H9 (cell line): ENCODE measurements at places on chromosomes 12 and 14. TPM values are rescaled to one million over a fixed set of nuclear protein-coding genes. Genes with fewer than 3 reads are reported as not detected.
A peak's percentile ranks its signal among the peaks of the same experiment; 100 is the strongest.

- H3K27ac ChIP-seq: no peak overlapping the region
- no peaks in the 10 kb centered on the region for H3K27me3 ChIP-seq
- DNase-seq: peak; percentile 26
- no peak overlapping the region for H3K4me3 ChIP-seq
- peaks cover 8% of the 10 kb centered on the region; the same call in 1 of the 2 replicates for H3K36me3 ChIP-seq
- H3K4me1 ChIP-seq: no peaks in the 10 kb centered on the region
These were observed 255.7 kb downstream of the ADGRD1 start for GRCh38 chr12:131209082-131210070.

GRCh38 chr12:24615967-24616411 lies 332.9 kb downstream of the BCAT1 start:
- no peak overlapping the region for H3K4me3 ChIP-seq
- no peak overlapping the region for H3K27ac ChIP-seq
- no peaks in the 10 kb centered on the region; the same call in 1 of the 2 replicates for H3K4me1 ChIP-seq
- no peaks in the 10 kb centered on the region for H3K36me3 ChIP-seq
- no peaks in the 10 kb centered on the region for H3K27me3 ChIP-seq
- DNase-seq: no peak

- H3K27me3 ChIP-seq: peaks cover 32% of the 10 kb centered on the region
- H3K36me3 ChIP-seq: no peaks in the 10 kb centered on the region
- H3K4me1 ChIP-seq: no peaks in the 10 kb centered on the region
These were observed 2.0 kb downstream of the FOXN4 start for GRCh38 chr12:109307051-109307450.

The DPF3 gene
- not detected in 2 replicates for total RNA-seq

- no peak overlapping the region for H3K4me3 ChIP-seq
- H3K4me1 ChIP-seq: no peaks in the 10 kb centered on the region
- no peaks in the 10 kb centered on the region for H3K27me3 ChIP-seq
These were observed 59.3 kb downstream of the PPP1R13B start for GRCh38 chr14:103788086-103788485.

DNA sequence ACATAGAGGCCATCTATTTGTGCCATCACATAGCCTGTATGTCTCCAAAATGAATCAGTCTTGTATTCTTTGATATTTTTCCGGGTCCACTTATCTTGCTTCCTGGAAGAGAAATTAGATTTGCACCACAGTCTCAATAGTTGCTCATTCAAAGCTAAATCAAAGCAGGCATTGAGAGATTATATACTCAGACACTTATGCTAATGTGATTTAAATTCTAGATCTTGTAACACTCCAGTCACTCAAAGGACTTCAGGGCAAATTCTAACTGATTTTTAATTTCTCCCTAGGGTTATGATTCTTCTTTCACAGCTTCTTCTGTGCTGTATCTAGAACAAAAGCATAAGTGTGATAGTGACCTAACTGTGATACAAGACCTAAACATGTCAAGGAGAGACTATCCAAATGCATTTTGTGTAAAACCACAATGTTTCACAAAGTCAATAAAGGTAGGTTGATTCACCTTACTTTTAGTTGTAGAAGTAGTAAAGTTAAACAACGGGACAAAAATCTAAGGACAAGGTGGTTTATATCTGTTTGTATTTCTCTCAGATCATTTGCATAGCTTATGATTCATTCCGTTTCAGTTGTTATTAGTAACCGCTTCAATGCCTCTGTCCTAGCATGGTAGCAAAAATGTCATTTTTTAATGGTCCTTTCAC lies 26.8 kb downstream of the PLBD1 start:
- no peak for DNase-seq
- no peak overlapping the region for H3K27ac ChIP-seq
- H3K36me3 ChIP-seq: no peaks in the 10 kb centered on the region
- H3K4me1 ChIP-seq: no peaks in the 10 kb centered on the region

DNA sequence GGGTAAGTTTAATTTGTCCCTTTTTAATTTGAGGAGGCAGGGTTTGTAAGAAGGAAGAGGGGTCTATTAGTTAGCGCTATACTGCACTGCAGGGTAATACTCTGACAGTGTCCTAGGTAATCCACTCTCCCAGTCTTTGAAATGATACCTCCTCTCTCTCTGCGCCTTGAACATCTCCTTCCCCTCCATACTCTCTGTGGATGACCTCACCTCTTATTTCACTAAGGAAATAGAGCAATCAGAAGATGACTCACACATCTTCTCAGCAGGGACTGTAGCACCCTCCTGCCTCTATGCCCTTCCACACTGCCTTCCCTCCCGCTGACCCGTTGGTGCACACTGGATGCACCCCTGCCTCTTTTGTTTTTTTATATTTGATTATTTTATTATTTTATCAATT lies 94.2 kb downstream of the GRIP1 start:
- no peaks in the 10 kb centered on the region for H3K27me3 ChIP-seq
- 0 out of 2 replicates have a peak, but pooled peaks cover 2% of the 10 kb centered on the region for H3K4me1 ChIP-seq
- H3K27ac ChIP-seq: no peak overlapping the region
- peaks cover 1% of the 10 kb centered on the region; the same call in 1 of the 3 replicates for H3K36me3 ChIP-seq

- no peak for DNase-seq
- H3K4me1 ChIP-seq: no peaks in the 10 kb centered on the region
- no peaks in the 10 kb centered on the region for H3K27me3 ChIP-seq
- H3K36me3 ChIP-seq: peaks cover 9% of the 10 kb centered on the region
- H3K27ac ChIP-seq: no peak overlapping the region
These were observed 6.3 kb downstream of the ZNF839 start for GRCh38 chr14:102325791-102326345.

DNA sequence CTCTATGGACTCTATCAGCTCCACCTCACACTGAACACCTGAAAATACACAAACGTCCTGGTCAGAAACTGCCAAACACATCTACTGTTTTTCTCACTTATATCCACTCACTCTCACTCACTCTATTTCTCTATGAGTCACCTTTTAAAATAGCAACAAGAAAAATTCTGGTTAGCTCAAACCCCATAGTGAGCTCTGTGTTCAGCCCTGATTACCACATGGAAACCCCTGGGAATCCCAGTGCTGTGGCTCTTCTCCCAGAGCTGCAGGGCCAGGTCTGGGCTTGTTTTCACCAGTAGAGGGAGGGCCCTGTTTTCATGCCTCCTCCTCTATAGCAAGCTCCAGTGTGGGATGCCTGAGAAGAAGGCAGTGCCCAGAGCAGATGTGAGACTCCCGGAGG lies 1126.1 kb downstream of the TMEM121 start:
- H3K4me1 ChIP-seq: no peaks in the 10 kb centered on the region
- H3K36me3 ChIP-seq: peaks cover 17% of the 10 kb centered on the region
- no peak overlapping the region for H3K4me3 ChIP-seq
- no peak overlapping the region for H3K27ac ChIP-seq
- no peak for DNase-seq

The HVCN1 gene
- 5.2 and 5.5 TPM in 2 replicates for total RNA-seq

DNA sequence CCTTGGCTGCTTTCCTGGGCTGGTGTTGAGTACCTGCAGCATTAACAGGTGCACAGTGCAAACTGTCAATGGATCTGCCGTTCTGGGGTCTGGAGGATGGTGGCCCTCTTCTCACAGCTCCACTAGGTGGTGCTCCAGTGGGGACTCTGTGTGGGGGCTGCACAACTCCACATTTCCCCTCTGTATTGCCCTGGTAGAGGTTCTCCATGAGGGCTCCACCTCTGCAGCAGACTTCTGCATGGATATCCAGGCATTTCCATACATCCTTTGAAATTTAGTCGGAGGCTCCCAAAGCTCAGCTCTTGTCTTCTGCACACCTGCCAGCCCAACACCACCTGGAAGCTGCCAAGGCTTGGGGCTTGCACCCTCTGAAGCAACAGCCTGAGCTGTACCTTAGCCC lies 198.6 kb downstream of the GXYLT1 start:
- peaks cover 24% of the 10 kb centered on the region for H3K36me3 ChIP-seq
- no peaks in the 10 kb centered on the region for H3K27me3 ChIP-seq
- no peak overlapping the region for H3K27ac ChIP-seq
- DNase-seq: no peak
- H3K4me1 ChIP-seq: no peaks in the 10 kb centered on the region

GRCh38 chr12:68223067-68223747 lies 2.4 kb downstream of the IL26 start:
- DNase-seq: peak; percentile 92
- H3K27ac ChIP-seq: no peak overlapping the region
- H3K4me1 ChIP-seq: no peaks in the 10 kb centered on the region
- H3K27me3 ChIP-seq: no peaks in the 10 kb centered on the region

- H3K27ac ChIP-seq: no peak overlapping the region
- no peaks in the 10 kb centered on the region for H3K27me3 ChIP-seq
- H3K4me3 ChIP-seq: no peak overlapping the region
- DNase-seq: no peak
- no peaks in the 10 kb centered on the region for H3K4me1 ChIP-seq
These were observed 42.3 kb downstream of the BRAP start for GRCh38 chr12:111643427-111643826.

The LHX5 gene
- 1.9 and 2.1 TPM in 2 replicates for total RNA-seq

DNA sequence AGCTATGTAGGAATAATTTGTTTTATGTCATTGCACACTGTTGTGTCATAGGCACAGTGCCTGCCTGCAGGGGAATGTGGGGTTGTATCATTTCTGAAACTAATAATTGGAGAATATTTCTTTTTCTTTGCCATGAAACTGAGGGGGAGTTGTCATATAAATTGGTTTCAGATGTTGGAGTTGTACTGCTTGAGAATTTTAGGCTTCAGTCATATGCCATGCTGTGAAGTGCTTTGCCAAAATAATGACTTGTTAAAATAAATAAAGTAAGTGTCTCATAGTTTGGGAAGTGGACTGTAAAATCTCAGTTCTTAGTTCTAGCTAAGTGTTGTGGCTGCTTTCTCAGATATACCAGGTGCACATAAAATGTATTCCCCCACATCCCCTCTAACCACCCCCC lies 116.8 kb downstream of the DAAM1 start:
- no peak overlapping the region for H3K4me3 ChIP-seq
- DNase-seq: no peak
- H3K36me3 ChIP-seq: no peaks in the 10 kb centered on the region
- H3K4me1 ChIP-seq: peaks cover 5% of the 10 kb centered on the region; the same call in 1 of the 2 replicates
- no peak overlapping the region for H3K27ac ChIP-seq

DNA sequence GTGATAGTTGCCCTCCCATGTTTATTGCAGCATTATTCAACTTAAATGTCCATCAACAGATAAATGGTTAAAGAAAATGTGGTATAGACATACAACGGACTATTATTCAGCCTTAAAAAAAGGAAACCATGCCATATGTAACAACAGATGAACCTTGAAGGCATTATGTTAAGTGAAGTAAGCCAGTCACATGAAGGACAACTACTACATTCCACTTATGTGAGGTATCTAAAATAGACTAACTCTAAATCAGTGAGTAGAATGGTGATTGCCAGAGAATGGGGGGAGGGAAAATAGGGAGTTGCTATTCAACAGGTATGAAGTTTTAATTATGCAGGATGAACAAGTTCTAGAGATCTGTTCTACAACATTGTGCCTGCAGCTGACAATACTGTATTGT lies 10.1 kb downstream of the PCNX4 start:
- H3K36me3 ChIP-seq: peaks cover 20% of the 10 kb centered on the region
- no peaks in the 10 kb centered on the region for H3K27me3 ChIP-seq

GRCh38 chr12:95611676-95612309 lies 60.5 kb upstream of the USP44 start:
- peaks cover 3% of the 10 kb centered on the region; the same call in 2 of the 3 replicates for H3K36me3 ChIP-seq
- H3K4me3 ChIP-seq: no peak overlapping the region
- no peak overlapping the region for H3K27ac ChIP-seq
- no peak for DNase-seq

The NTS gene
- total RNA-seq: 5.1 and 5.7 TPM in 2 replicates

DNA sequence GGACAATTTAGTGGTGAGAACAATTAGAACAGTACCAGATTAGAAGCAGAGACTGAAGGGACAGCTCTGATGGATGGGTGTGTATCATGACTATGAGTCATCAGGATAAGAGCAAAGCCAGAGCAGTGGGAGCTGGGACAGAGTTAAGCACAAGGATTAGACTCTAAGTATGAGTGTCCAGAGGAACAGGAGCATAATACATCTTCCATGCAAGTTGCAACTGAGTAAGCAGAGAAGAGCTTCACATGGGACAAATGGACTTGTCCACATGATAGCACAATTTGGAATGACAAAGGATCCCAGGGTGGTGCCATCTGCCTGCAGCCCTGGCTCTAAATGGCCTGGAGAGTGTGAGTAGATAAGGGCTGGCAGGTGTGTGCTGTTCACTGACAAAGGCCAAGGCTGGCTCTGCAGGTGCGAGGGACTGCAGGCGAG lies 226.4 kb upstream of the CAND1 start:
- H3K36me3 ChIP-seq: no peaks in the 10 kb centered on the region
- no peak overlapping the region for H3K4me3 ChIP-seq
- H3K27me3 ChIP-seq: no peaks in the 10 kb centered on the region
- peak; percentile 68 for DNase-seq
- H3K4me1 ChIP-seq: peaks cover 3% of the 10 kb centered on the region; the same call in 1 of the 2 replicates

The P2RX4 gene
- total RNA-seq: 7.9 and 8.1 TPM in 2 replicates

- H3K4me1 ChIP-seq: no peaks in the 10 kb centered on the region
- no peaks in the 10 kb centered on the region for H3K27me3 ChIP-seq
- H3K27ac ChIP-seq: no peak overlapping the region
- H3K4me3 ChIP-seq: no peak overlapping the region
- DNase-seq: no peak
These were observed 46.2 kb downstream of the ERH start for GRCh38 chr14:69351911-69352310.

GRCh38 chr12:153080-153746 lies 60.7 kb downstream of the SLC6A12 start:
- no peaks in the 10 kb centered on the region for H3K27me3 ChIP-seq
- no peaks in the 10 kb centered on the region; the same call in 2 of the 3 replicates for H3K36me3 ChIP-seq
- peaks cover 1% of the 10 kb centered on the region; the same call in 1 of the 2 replicates for H3K4me1 ChIP-seq
- no peak overlapping the region; the same call in 2 of the 3 replicates for H3K4me3 ChIP-seq
- H3K27ac ChIP-seq: no peak overlapping the region

The OLR1 gene
- not detected in 2 replicates for total RNA-seq

DNA sequence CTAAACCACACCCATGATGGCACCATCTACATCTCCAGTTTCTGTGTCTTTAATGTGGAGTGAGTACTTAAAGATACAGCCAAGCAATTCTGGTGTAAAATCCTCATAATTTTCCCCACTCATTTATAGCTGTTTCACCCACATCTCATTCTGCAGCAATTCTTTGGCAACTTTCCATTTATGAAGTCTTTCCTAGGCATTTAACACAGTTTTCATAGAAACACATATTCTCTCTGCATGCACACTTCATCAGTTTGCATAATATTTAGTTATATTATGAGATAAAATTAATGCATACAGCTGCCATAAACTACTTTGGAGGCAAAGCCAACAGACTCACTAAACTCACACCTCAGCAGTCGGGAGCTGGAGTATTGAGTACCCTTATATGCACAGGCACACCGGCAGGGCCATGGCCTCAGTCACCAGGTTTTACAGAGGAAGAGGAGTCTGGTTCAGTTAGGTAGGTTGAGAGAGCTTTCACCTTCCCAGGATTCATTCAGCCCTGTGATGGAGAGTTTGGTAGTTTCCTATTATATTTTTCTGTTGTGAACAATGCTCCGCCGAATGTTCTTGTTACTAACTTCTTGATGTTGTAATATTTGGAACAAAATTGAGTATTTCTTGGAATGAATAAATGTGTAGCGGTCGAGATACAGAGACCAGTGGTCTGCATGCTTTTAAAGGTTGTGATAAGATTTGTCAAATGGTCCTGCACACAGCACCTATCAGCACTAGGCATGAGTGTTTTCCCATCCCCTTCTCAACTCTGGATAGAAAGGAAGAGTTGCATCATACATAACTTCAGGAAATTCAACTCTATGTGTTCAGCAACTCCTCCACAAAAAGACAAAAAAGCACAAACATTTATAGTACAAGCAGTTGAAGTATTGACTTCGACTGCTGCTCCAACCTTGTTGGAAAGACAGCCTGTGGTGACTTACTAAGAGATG lies 123.5 kb downstream of the TTC8 start:
- no peak overlapping the region for H3K27ac ChIP-seq
- DNase-seq: no peak
- no peaks in the 10 kb centered on the region; the same call in 1 of the 2 replicates for H3K27me3 ChIP-seq
- no peak overlapping the region for H3K4me3 ChIP-seq
- no peaks in the 10 kb centered on the region for H3K4me1 ChIP-seq
- no peaks in the 10 kb centered on the region for H3K36me3 ChIP-seq

GRCh38 chr12:116644806-116645205 lies 85.6 kb downstream of the MAP1LC3B2 start:
- peaks cover 5% of the 10 kb centered on the region for H3K36me3 ChIP-seq
- H3K4me1 ChIP-seq: no peaks in the 10 kb centered on the region; the same call in 1 of the 2 replicates
- no peak for DNase-seq
- no peak overlapping the region for H3K4me3 ChIP-seq
- no peaks in the 10 kb centered on the region for H3K27me3 ChIP-seq
